ENCODE measurements at places on chromosomes 3 and 15. TPM values are rescaled to one million over a fixed set of nuclear protein-coding genes. Genes with fewer than 3 reads are reported as not detected.

- no peak for DNase-seq
- no peak overlapping the region for H3K27ac ChIP-seq
- no peaks in the 10 kb centered on the region for H3K36me3 ChIP-seq
- no peaks in the 10 kb centered on the region for H3K27me3 ChIP-seq
Observed at GRCh38 chr3:78634316-78634715, 1133.5 kb downstream of the ROBO1 start.

DNA sequence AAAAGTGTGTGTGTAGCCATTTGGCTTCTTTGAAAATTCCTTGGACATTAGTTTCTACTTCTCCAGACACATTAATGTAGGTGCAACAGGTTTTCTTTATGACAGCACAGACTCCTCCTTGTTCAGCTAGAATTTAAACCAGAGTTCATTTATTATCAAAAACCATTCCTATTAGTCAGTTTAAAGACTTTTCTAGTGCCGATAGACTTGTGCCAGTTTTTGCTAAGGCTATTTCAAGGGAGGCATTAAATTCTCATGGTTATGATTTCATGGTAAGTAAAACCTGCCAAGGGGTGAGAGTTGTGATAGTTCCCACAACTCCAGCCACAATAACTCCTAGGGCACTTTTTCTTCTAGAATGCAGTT, 20.6 kb upstream of the SENP7 start:
- H3K4me1 ChIP-seq, result peaks cover 36% of the 10 kb centered on the region
- peaks cover 4% of the 10 kb centered on the region for H3K36me3 ChIP-seq
- no peak overlapping the region for H3K4me3 ChIP-seq

GRCh38 chr15:67433495-67434099, 87.3 kb upstream of the C15orf61 start:
- H3K36me3 ChIP-seq, result peaks cover 3% of the 10 kb centered on the region
- H3K27ac ChIP-seq, result no peak overlapping the region
- no peak overlapping the region for H3K4me3 ChIP-seq
- no peaks in the 10 kb centered on the region for H3K27me3 ChIP-seq

CCNDBP1 gene
- total RNA-seq, result 62.1 TPM
